CD8-positive, alpha-beta memory T cell (primary cell): ENCODE measurements at places on chromosomes 11 and 22.
A peak's percentile ranks its signal among the peaks of the same experiment; 100 is the strongest.

GRCh38 chr11:127226949-127227348 lies 226.4 kb upstream of the KIRREL3 start:
- DNase-seq, result no peak

DNA sequence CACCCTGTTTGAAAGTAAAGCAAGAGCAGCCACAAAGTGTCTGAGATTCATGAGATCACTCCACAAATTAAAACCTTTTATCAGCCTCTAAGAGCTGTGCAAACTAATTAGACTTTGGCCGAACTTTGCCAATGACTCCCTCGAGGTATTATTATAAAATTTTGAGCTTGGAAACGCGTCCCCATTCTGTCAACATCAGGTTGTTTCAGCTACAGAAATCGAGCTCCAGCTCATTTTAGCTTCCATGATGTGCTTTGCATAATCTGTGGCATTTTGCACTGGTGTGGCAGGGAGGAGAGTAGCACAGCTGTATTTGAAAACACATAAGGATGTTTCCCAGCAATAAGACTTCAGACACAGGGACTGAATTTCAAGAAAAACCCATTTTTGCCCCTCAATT lies 872.2 kb downstream of the NTM start:
- DNase-seq, result no peak

GRCh38 chr22:48631288-48631863 lies 1196.3 kb downstream of the BRD1 start:
- no peak for DNase-seq

DNA sequence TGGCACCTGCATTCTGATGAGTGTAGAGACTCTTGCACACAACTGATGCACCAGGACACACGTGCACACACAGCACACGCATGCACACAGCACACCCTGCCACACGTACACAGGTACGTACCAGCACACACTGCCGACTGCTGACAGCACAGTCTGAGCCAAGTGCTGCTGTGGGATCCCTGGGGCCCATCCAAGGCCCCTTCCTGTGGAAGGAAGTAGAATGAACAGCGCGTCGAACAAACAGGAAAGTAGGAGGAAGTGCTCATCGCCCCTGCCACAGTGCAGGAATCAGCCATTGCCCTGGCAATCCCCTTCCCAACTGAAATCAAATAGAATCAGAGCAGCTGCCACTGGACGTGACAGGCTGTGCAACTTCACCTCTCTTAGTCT lies 57.9 kb downstream of the CD82 start:
- no peak for DNase-seq

- no peak for DNase-seq
These were observed 27.3 kb downstream of the LRRC74B start for GRCh38 chr22:21073023-21073422.

DNA sequence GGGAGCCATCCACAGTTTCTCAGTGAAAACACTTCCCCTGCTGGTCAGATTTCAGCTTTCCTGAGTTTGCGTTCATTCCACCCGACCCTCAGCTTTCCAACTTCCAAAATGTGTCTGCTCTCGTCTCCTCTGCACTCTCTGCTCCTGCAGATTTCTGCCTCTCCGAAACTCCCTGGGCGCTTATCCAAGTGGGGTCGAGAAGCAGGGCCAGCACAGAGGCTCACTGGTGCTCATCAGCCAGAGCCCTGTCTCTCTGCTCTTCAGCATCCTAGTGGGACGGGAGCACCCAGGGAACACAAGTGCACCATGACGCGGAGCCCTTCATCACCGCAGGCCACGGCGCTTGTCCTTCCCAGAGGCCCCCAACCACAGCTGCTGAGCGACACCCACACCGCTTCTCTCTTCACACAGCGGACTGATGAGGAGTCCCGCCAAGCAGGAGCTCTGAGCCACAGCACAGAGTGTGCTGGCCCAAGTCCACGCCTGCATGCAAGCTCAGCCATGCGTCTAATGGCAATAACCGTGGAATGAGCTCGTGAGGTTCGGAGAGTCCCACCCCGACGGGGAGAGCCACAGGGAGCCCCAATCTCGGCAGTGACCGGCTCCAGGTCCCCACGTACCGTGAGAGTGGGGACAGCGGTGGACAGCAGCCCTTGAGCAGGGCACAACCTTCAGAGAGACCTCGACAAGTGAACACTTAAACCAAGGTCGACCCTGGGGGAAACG lies 27.9 kb upstream of the MOB2 start:
- DNase-seq, result no peak

DNA sequence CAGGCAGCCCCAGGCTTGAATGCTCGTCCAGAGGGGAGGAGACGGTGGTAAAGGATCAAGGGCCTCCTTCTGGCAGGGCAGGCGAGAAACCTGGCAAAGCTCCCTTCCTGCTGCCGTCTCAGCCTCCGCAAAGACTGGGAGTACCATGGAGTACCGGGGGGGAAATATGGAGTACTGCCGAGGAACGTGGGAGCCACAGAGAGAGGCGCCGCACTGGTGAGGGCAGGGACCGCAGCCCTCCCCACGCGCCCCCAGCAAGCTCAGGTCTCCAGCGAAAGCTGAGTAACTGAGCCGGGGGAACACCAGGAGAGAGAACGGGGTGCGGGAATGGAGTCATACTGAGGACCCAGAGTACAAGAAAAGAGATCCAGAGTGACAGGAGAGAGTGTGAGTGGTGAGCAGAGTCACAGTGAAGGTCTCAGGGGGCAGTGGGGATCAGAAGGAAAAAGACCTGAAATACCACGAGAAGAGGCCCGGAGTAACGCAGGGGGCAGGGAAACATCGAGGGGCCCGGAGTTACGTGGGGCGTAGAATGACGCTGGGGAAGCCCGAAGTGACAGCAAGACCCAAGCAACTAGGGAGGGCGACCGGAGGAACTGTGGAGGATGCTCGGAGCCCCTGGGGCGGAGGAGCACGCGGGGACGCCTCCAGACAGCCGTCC lies 740 bp downstream of the EML3 start:
- peak; percentile 16 for DNase-seq

GRCh38 chr11:59573216-59573615 lies 42.4 kb downstream of the OSBP start:
- DNase-seq, result no peak

DNA sequence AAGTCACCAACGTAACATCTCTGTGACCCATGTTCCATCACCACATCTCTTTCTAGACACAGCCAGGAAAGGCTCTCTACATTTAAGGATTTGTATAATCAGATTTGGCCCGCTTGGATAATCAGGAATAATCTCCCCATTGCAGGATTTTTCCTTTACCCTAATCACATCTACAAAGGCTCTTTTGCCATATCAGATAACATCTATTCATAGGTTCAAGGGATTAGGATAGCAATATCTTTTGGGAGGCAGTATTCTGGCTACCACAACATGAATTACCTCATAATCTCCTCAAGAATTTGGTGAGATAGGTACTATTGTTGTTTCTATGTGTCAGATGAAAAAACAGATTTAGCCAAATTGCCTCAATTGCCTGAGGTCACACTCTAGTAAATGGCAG lies 142.8 kb upstream of the UBASH3B start:
- no peak for DNase-seq

- DNase-seq, result no peak
These were observed 76.1 kb downstream of the C11orf58 start for GRCh38 chr11:16814410-16815046.

GRCh38 chr11:107549253-107549953 lies 16.1 kb downstream of the ALKBH8 start:
- DNase-seq, result peak; percentile 14

- no peak for DNase-seq
These were observed 26.8 kb downstream of the CD5 start for GRCh38 chr11:61128947-61129638.

- DNase-seq, result no peak
These were observed 61.8 kb upstream of the SUSD2 start for GRCh38 chr22:24119476-24119875.

- no peak for DNase-seq
These were observed 38.1 kb downstream of the GRAMD4 start for GRCh38 chr22:46657996-46658947.

DNA sequence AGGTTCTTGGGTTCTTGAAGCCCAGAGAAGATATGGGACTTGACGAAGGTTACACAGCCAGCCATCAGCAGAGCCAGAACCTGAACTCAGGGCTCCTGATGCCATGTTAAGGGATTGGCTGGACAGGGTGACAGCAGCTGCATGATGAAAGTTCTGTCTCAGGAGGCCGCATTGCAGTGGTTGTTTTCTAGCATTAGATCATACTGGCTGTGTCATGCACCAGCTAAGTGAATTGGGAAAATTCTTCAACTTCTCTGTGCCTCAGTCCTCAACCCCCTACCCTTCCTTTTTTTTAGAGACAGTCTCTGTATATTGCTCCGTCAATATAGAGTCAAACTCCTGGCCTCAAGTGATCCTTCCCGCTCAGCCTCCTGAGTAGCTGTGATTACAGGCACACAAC lies 5.4 kb upstream of the LTBP3 start:
- no peak for DNase-seq

GRCh38 chr22:50074056-50074455 lies 11.2 kb downstream of the MLC1 start:
- DNase-seq, result no peak

DNA sequence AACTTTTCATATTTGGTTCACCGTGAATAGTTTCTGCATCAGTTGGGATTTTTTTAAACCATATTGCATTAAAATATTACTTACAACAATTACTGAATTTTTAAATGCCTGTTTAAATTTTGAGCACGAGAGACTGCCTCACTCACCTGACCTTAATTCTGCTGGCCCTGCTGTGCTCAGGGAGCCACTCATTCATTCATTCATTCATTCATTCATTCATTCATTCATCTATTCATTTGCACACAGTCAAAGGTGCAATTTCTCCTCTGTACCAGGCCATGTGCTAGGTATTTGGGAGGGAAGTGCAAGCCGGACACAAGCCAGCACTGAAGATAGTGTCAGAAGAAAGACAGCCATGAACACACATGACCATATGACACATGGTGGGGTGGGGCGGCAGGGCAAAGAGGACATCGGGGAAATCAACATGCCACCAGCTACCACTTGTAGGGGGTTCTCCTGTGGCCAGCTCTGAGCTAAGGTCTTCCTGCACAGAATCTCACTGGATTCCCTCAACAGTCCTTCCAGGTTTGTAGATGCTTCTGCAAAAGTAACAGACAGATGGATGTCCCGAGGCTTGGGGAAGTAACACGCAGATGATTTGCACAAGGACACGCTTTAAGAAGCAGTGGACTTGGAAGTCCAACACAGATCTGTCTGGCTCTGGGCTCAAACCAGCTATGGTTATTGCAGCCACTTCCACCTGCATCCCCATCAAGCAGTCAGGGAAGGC lies 568 bp upstream of the CSF2RB start:
- no peak for DNase-seq

GRCh38 chr11:19283991-19284390 lies 43.2 kb upstream of the E2F8 start:
- no peak for DNase-seq

DNA sequence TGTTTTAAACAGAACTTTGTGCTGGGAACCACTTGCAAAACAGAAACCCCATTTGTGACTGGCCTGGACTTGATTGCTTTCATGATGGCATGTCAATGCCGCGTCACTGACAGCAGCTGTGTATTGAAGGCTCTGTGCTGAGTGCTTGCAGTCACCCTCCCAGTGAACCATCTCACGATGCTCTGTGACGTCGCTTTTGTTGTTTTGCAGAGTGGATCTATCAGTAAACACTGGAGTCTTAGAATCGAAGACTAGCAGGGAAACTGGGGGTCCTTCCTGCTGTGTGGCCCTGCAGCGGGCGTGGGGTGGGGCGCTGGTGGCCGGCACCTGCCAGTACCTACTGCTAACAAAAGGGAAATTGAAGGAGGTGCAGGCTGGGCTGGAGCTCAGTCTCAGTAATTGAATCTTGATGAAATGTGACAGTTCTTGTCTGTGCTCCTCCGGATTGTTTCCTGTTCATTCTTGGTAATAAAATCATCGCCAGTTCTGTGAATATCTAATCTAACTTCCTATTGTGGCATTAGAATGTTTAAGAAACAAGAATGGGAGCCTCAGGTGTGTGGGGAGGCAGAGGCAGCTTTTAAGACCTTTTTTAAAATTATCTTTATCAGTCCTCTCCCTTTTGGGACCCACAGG lies 50.5 kb upstream of the PARVG start:
- DNase-seq, result no peak

- DNase-seq, result peak; percentile 82
These were observed 27.6 kb downstream of the CD5 start for GRCh38 chr11:61129639-61130523.

DNA sequence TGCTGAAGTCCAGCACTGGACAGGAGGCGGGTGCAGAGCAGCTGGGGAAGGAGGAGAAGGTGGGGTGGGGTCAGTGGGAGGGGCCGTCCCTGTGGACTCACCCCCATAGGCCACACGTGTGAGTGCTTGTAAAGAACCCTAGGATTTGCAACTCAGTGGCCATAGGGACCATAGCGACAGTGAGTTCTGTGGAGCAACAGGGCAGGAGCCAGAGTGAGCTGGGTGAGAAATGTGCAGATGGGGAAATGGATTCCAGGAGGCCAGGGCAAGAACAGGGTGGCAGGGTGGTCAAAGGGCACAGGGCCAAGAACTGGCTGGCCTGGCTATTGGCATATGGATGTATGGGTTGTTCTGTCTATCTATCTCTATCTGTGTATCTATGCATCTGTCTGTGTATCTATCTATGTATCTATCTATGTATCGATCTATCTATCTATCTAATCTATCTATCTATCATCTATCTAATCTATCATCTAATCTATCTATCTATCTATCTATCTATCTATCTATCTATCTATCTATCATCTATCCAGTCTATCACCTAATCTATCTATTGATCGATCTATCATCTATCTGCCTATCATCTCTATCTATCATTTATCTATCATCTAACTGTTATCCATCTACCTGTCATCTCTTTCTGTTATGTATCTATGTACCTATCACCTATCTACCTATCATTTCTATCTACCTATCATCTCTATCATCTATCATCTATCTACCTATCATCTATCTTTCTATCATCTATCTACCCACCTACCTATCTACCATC lies 889.0 kb downstream of the TBC1D22A start:
- no peak for DNase-seq

- DNase-seq, result no peak
These were observed 77.2 kb downstream of the RDX start for GRCh38 chr11:110219006-110219785.

DNA sequence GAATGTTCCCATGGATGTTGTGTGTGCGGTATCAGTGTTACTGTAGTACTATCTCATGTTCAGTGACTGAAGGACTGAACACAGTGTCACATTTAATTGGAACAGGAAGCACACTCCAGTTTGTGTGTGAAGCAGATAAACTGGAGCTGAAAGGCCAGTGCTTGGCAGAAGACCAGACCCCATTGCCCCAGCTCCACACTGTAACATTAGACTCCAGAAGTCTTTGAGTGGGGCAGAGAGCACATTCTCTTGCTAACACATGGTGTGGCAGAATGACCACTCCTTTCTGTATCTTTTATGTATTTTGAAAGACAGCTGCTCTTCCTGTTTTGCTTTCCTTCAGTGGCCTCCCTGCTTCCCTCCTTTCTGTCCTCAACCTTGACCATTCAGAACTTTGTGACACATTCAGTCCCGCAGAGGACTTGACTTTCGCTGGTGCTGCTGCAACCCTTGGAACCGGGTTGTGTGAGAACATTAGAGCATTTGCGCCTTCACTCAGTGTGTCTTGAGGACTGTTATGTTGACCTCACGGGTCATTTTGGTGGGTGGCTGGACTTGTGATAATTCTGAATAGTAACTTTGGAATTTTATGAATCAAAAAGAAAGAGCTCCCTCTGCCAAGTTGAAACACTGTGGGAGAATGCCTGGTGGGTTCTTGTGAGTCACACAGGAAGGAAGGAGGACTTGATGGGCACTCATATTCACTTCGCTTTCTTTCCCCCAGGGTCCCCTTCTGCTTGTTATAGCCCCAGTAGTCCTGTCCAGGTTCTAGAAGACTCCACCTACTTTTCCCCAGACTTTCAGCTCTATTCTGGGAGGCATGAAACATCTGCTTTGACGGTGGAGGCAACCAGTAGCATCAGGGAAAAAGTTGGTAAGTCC lies 26.4 kb downstream of the AMOTL1 start:
- no peak for DNase-seq
